IPS-NIHi11 (cell line): ENCODE measurements at places on chromosomes 7 and 10.

- DNase-seq: no peak
Measured at GRCh38 chr7:87658553-87658952, 30.4 kb downstream of the RUNDC3B start.

DNA sequence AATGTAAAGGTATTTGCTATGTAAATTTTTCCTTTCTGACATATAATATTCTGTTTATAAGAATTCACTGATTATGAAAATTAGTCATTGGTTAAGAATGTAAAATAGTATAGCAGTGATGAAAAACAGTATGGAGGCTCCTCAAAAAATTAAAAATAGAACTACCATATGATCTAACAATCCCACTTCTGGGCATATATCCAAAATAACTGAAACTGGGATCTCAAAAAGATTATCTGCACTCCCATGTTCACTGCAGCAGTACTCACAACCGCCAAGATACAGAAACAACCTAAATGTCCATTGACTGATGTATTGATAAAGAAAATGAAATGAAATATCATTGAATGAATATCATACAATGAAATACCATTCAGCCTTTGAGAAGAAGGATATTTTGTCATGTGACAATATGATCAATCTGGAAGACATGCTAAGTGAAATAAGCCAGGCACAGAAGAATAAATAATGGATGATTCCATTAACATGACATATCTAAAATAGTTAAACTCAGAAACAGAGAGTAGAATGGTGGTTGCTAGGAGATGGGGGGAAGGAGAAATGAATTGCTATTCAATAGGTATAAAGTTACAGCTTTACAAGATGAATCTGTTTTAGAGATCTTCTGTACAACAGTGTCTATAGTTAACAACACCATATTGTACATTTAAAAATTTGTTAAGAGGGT lies 14.0 kb downstream of the C10orf88 start:
- no peak for DNase-seq

GRCh38 chr7:120794106-120794729 lies 63.7 kb downstream of the TSPAN12 start:
- DNase-seq: no peak

DNA sequence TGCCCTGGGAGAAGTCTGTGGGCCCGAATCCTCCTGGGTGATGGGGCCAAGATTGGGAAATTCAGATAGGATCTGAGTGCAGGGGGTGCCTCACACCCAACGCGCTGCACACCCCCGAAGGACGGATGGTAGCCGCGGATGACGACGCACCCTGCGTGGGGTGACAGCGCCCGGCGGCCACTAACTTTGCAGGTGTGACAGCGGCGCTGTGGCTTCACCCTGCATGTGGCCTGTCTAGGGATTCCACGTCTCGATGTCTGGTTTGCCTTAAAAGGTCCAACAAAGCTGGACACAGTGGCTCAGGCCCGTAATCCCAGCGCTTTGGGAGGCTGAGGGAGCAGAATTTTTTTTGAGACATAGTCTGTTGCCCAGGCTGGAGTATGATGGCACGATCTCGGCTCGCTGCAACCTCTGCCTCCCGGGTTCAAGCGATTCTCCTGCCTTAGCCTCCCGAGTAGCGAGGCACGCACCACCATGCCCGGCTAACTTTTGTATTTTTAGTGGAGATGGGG lies 18.6 kb downstream of the ADAP1 start:
- peak; percentile 42 for DNase-seq

- no peak for DNase-seq
Measured at GRCh38 chr10:123175389-123176387, 21.5 kb downstream of the BUB3 start.

DNA sequence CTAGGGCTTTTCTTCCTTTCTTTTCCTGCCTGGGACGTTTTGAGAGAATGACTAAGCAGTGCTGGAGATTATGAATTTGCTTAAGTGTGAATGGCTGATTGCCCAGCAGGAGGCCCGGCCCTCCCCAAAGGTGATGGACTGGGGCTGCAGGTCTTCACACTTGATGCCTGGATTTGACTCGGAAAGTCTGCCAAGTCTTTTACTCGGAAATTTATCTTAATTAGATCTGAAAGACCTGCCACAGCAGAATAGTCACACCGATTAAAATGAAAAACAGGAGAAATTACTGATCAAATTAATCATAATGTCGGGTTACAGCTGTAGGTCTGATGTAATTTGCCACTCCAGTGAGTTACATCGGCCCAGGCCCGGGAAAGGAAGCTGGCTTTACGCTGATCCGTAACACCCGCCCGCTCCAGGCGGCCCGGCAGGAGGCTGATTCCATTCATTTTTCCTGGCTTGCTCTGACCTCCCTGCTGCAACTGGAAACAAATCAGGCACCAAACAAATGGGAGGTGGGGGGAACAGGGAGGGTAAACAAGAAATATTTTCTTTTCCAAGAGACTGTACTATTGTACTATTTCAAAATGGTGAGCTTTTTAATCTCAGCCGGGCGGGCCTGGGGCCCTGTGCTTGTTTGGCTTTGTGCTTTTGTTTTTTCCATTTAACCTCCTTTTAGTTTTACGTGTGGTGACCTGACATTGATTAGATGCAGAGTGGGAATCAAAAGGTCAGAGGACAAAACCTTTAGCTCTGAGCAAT lies 212.4 kb upstream of the YAE1 start:
- DNase-seq: peak; percentile 68

- DNase-seq: no peak
Measured at GRCh38 chr10:120782336-120782735, 68.8 kb upstream of the WDR11 start.

DNA sequence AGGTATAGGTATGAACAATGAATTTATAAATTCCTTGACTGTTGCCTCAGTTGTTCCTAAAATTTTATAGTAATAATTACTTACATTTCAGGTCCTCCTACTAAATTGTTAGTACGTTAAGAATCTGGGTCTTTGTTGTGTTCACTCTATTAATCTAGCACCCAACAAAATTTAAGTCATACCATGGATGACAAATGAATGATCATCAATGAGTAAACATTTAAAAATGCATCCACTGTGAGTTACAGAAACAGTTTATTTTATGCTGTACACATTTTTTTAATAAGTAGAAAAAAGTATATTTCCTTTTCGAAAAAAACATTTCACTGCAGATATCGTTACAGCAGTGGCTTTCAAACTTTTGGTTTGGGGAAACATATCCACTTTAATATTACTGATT lies 265.2 kb downstream of the PCLO start:
- DNase-seq: no peak

- DNase-seq: no peak
Measured at GRCh38 chr7:87331687-87332252, 13.7 kb upstream of the CROT start.

GRCh38 chr10:84429926-84430520 lies 101.6 kb downstream of the CCSER2 start:
- DNase-seq: peak; percentile 86

GRCh38 chr10:16646181-16647059 lies 124.7 kb upstream of the C1QL3 start:
- DNase-seq: no peak

- DNase-seq: peak; percentile 30
Measured at GRCh38 chr7:91582799-91583477, 297.6 kb downstream of the MTERF1 start.
